ENCODE measurements at places on chromosomes 6 and 20.

DNA sequence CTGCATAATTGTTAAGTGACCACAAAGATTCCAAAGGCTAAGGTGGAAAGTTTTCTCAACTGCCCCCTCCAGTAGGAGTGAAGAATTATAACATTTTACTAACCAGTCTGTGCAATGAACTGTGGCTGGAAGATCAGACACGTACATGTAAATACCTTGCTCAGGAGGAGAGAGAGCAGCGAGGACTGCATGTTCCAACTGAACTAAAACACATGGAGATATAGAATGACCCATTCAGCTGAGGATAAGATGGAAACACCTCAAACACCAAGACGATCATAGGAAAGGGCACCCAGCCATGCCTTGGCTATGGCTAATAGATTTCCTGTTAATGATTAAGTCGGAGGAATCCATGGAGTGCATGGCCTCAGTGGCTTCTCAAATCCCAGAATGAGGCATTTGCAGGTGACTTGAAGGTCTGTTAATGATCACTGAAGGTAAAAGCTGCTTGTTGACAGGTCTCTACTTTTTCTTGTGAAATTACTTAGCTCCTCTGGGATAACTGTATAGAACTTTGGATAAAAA, 875.6 kb downstream of the TFAP2A start:
- no peak for DNase-seq

DNA sequence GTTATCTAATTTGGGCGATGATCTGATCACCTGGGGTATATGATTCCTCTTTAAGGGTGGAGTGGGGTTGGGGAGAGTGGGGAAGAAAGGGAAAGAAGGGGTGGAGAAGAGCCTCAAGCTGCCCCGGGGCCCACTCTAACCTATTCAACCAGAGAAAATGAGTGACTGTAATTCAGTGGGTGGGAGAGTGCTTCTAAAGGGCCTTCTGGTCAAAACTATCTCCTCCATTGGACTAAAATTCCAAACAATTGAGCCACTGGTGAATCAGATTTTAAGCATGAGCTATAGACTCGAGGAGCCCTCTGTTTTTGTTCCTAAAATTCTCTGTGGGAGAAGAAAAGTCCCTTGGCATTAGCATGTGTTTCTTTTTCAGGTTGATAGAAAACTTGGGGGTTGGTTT, 296.8 kb downstream of the CLIC5 start:
- DNase-seq, result no peak

DNA sequence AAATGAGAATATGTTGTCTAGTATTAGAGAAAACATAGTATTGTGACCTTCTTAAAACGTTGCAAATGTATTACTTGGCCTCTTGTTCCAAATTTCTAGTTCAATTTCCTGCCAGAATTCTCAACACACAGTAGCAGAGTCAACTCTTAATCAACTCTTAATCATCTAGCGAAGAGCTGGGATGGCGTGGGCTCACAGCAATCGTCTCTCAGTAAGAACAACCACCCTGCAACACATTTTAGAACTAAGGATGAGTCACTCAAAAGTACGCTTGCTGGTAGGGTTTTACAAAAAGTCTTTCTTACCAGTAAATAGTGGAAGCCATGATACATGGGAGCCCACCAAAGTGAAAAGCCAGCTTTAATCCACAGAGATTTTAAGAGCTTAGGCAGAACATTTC, 24.6 kb downstream of the GPR6 start:
- DNase-seq, result no peak

DNA sequence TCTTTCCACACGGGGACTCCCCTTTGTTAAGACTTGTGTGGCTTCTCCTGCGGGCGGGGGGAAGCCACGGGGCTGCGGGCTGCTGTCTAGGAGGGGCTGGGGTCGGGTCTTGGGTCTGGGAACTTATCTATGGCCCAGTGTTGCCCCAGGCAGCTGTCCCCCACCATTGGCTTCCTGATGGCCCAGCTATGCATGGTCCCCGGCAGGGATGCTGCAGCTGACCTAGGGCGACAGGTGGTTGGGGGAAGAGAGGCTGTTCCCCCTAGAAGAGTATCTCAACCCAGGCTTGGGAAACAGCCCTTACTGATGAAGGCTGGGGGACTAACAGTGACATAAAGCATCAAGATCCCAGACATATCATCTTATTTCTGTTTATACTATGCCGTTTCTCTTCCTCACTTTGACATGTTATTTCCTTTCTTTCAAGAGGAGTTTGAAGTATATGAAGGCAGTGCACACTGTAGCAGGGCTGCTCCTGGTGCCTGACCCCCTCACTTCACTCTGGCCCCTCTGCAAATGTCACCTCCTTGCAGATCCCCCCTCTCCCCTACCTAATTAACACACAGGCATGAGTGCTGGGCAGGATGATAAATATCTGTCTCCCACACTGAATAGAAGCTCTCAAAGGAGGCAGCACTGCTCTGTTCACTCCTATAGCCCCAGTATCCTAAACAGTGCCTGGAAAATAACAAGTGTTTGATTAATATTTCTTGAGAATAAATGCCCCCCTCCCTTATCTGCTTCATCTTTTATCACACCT, 87.0 kb downstream of the HIVEP2 start:
- no peak for DNase-seq

- DNase-seq, result no peak
Observed at GRCh38 chr6:151387175-151387970, 4.0 kb downstream of the ZBTB2 start.

DNA sequence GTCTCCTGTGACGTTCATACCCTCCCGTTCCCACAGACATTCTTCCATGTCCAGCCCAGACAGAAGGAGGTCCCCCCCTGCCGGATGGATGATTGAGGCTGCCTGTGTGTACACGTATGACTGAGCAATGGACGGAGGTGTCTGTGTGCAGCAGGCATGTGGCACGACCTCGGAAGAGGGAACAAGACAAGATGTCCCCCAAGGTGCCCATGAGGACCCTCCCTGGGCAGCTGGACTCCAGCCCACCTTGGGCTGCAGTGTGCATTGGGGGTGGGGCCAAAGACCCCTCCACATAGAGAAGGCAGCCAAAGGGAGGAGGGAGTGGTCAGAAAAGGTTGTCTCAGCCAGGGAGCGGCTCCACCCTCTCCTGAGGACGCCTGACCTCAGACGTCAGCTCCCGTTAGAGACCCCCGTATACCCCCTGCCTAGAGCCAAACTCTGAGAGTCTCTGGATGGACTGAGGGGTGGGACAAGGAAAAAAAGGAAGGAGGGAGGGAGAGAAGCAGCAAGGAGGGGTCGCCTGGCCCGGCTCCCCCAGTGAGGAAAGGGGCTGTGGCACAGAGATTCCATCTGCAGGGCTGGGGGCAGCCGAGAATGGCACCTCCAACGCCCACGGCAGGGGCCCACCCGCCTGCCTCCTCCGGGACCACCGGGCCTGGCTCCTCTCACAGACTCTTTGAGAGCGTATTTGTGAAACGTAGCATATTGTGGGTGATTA, 92.9 kb upstream of the BHLHE23 start:
- DNase-seq, result no peak

- DNase-seq, result no peak
Observed at GRCh38 chr20:3696745-3697587, 15.2 kb upstream of the ADAM33 start.

- no peak for DNase-seq
Observed at GRCh38 chr20:50403565-50404418, 106.4 kb upstream of the PTPN1 start.
